ENCODE measurements at places on chromosomes 1 and 21. TPM values are rescaled to one million over a fixed set of nuclear protein-coding genes. Genes with fewer than 3 reads are reported as not detected.

Gene SPATA21
- total RNA-seq, result not detected

Gene TCHH
- total RNA-seq, result 7.0 TPM

Gene ARHGEF2
- 14.1 TPM for total RNA-seq

Gene SEC16B
- 1.7 TPM for total RNA-seq

Gene CACNA1S
- total RNA-seq, result not detected

Gene NUCKS1
- 55.0 TPM for total RNA-seq

Gene TRIM46
- 0.34 TPM for total RNA-seq

Gene IL10RB
- 28.1 TPM for total RNA-seq

Gene CHIA
- total RNA-seq, result not detected

Gene LHX8
- total RNA-seq, result not detected

Gene PTGFR
- total RNA-seq, result 3.3 TPM

Gene SLFNL1
- total RNA-seq, result 0.60 TPM

Gene KIF21B
- 1.1 TPM for total RNA-seq

Gene PTGER3
- 60.8 TPM for total RNA-seq

Gene UHMK1
- 29.8 TPM for total RNA-seq

Gene ITLN2
- 1.2 TPM for total RNA-seq

All from suprapubic skin (tissue), 4 donors.